Progenitor cell of endocrine pancreas (in vitro differentiated cells): ENCODE measurements at places on chromosomes 1 and 21. TPM values are rescaled to one million over a fixed set of nuclear protein-coding genes. Genes with fewer than 3 reads are reported as not detected.

- no peak for DNase-seq
Observed at GRCh38 chr21:46425571-46425970, 33.1 kb upstream of the DIP2A start.

EDEM3 gene
- 36.2 and 37.5 TPM in 2 replicates for total RNA-seq

OR2T35 gene
- total RNA-seq = not detected in 2 replicates

- no peak for DNase-seq
Observed at GRCh38 chr1:30724655-30725421, 1.5 kb upstream of the MATN1 start.

GRCh38 chr1:46533179-46533864, 18.1 kb downstream of the KNCN start:
- DNase-seq = no peak

DNA sequence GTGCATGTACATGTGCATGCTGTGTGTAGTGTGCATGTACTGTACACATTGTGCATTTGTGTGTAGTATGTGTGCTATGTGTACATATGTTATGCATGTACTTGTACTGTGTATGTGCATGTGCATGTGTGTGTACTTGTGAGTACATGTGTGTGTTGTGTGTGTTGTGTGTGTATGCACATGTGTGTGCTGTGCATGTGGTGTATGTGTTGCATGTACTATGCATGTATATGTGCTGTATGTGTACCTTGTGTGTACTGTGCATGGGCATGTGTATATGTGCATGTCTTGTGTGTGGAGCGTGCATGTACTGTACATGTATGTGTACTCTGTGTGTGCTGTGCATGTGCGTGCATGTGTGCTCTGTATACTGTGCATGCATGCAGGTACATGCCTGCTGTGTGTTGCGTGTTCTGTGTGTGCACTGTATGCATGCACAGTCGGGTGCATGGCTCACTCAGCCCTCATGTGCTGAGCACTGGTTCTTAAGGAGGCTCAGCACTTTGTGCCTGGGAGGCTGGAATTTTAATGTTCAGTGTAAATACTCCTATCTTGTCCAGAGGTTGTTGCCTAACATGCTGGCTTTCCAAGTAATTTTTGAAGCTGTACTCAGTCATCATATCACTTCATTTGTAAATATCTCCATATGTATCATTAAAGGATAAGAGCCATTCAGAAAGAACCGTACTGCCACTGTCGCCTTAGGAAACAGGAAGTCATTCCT, 32.3 kb downstream of the SNAP47 start:
- no peak for DNase-seq

GRCh38 chr1:43313771-43314170, 13.0 kb downstream of the TIE1 start:
- no peak for DNase-seq

- DNase-seq = no peak
Observed at GRCh38 chr21:26810266-26810665, 34.9 kb downstream of the ADAMTS1 start.

CR2 gene
- 0.17 and 0.24 TPM in 2 replicates for total RNA-seq

ADORA1 gene
- 0.14 and 0.16 TPM in 2 replicates for total RNA-seq

DNA sequence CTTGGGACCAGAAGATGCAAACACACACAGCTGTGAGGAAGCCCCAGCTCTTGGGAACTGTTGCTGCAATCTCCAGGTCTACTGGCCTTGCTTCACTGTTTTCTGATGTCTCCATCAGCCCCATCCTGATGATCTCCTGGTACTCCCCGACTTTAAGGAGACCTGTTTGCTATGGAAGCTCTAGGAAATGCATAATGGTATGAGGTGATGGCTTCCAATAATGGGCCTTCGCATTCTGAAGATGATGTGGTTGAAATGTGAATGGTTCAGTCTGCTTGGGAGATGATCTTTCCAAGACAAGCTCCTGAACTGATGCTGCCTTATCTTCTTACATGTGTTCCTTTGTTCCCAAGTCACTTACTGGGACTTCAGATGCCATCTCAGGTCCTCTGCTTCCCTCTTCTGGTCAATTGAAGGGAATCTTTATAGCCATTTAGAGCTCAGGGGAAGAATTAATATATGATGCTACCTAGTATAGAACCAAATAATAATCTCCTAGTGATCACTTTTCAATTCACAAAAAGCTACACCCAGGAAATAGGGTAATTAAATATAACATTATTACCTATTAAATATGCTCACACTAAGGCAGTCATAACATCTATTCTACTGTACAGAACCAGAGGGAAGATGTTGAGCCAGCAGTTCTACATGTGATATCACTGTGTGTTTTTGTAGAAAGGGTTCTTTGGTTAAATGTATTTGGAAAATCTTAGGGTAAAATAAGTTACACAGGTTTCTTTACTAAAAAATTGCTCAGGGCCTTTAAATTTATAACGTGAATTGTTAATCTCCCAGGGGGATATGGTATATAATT, 73.9 kb upstream of the VTCN1 start:
- DNase-seq = no peak

DNA sequence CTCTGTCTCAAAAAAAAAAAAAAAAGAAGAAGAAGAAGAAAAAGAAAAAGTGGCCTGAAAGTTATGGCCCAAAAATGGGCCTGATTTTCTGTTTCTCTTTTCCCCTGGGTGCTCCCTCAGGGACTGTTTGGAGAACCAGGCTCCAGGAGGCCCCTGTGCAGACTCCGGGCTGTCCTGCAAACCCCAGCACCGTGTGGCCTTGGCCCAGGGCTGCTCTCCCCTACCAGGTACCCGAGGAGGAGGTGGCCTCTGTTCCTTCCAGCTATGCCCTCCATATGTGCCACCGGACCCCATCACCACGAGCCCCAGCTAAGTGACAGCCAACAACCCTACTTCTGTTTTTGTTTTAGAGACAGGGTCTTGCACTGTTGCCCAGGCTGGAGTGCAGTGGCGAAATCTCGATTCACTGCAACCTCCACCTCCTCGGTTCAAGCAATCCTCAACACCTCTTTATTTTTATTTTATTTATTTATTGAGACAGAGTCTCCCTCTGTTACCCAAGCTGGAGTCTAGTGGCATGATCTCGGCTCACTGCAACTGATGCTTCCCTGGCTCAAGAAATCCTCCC, 7.5 kb upstream of the FAAP20 start:
- DNase-seq = no peak

PGLYRP3 gene
- not detected in 2 replicates for total RNA-seq

DNA sequence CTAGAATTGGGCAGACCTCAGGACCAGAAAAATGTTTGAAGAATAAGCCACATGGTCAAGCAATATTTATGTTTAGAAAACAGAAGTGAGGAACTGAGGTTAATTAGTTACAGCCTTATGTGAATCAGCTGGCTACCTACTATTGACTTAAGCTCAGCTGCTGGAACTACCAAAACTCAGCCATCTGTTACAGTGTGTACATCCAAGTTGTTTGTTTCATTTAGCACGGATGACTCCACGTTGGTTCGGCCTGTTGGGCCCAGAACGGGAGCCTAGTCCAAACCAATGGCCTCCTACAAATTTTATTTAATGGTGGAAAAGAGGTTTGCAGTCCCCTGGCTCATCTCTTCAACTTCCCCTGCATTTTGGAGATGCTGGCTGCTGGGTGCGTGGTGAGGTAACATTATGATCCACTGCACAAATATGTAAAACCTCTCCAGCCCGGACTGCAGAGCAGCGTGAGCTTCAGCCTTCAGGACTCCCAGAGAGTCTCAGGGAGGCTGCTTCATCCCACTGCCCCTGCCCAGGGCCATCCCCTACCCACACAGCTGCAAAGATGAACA, 143.4 kb downstream of the ZZZ3 start:
- DNase-seq = no peak

TCP10L gene
- total RNA-seq = 1.8 and 3.2 TPM in 2 replicates

GFI1 gene
- total RNA-seq = 0.17 and 0.31 TPM in 2 replicates

LAMC1 gene
- total RNA-seq = 72.9 and 77.3 TPM in 2 replicates

DNA sequence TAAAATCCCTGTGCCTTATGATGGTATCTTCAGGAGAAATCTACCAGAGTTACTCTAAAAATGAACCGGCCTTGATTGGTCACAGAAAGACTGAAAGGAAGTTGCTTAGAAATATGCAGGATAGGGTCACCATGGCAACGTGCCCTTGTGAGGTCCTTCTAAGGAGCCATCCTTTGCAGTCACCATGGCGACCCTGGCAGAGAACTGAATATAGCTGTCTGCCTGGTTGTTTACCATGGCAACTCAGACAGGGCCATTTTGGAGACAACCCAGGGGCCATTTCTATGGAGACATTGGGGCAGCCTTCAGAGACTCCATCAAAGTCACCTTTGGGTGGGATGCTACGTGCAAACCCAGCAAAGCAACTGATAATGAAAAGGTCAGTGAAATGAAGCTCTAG, 43.0 kb downstream of the SNX7 start:
- DNase-seq = no peak

- no peak for DNase-seq
Observed at GRCh38 chr1:43143441-43143888, 28.6 kb downstream of the EBNA1BP2 start.
